NCI-H1436 treated with DMSO at 0.1 percent for 48 hours (cell line): ENCODE measurements at places on chromosomes 3 and 15.

DNA sequence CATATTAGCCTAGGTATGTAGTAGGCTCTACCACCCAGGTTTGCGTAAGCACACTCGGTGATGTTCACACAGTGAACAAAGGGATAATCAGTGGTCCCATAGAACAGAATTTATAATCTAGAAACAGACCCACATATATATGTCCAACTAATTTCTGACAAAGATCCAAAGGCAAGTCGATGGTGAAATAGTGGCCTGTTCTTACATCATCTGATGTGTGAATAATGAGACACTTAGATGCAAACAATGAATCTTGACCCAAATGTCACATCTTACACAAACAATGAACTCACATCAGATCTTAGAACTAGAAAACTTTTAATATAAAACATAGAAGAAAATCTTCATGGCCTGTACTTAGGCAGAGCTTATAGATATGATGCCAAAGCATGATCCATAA, 17.6 kb upstream of the TM2D3 start:
- DNase-seq: no peak

- DNase-seq: no peak
Measured at GRCh38 chr3:103403191-103403590, 968.4 kb downstream of the ZPLD1 start.

DNA sequence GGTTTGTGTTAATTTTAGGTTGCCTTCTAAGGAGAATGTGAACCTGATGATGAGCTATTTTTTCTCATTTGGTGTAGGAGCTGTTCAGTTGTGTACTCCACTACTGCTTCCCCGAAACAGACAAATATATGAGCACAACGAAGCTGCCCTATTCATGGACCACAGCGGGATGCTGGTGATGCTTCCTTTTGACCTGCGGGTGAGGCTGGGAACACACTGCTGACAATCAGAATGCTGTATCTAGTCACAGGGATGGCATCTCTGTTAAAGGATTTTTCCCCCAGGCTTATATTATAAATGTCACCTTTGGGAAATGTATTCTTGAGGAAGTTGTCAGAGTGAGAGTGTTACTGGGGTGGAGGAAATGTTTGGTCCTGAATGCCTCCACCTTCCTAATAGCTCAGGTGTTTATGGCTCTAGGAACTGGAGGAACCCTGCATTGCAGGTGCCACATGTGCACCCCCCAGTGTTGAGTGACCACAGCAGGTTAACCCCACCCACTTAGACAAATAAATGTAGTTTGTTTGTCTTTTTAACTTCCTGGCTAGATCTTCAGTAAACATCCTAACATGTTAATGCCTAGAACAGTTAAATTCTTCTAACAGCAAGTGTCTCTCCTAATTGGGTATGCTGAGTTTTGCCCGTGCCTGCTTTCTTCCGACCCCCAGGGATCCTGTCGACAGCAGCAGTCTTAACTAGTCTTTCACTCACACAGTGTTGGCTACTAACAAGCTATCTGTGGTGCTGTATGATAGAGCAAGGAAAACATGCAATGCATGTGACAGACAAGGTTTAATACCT, 35.7 kb downstream of the SRP14 start:
- DNase-seq: no peak

GRCh38 chr3:126050050-126050392, 33.9 kb downstream of the SLC41A3 start:
- no peak for DNase-seq

DNA sequence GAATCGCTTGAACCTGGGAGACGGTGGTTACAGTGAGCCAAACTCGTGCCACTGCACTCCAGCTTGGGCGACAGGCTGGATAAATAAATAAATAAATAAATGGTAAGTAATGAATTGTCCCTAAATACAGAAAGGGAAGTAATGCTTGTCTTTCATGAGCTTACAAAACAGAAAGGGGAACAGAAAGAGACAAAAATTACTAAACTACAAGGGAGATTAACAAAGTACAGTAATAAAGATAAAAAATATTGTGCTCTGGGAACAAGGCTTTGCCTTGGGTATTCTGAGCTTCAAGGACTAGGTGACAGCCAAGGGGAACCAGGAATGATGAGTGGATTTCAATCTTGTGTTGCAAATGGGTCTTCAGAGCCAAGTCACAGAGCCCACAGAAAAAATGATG, 9.2 kb upstream of the HLTF start:
- no peak for DNase-seq

DNA sequence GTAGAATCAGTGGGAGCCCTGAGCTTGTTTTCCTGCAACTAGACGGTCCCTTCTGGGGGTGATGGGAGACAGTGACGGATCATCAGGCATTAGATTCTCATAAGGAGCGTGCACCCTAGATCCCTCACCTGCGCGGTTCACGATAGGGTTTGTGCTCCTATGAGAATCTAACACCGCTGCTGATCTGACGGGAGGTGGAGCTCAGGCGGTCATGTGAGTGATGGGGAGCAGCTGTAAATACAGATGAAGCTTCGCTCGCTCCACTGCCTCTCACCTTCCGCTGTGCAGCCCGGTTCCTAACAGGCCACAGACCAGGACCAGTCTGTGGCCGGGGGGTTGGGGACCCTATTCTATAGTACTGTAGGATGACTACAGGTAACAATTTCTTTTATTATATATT, 154.7 kb downstream of the CHSY1 start:
- no peak for DNase-seq

- DNase-seq: no peak
Measured at GRCh38 chr3:186520431-186520830, 23.7 kb downstream of the CRYGS start.

- DNase-seq: no peak
Measured at GRCh38 chr3:87390353-87390752, 114.0 kb upstream of the POU1F1 start.

DNA sequence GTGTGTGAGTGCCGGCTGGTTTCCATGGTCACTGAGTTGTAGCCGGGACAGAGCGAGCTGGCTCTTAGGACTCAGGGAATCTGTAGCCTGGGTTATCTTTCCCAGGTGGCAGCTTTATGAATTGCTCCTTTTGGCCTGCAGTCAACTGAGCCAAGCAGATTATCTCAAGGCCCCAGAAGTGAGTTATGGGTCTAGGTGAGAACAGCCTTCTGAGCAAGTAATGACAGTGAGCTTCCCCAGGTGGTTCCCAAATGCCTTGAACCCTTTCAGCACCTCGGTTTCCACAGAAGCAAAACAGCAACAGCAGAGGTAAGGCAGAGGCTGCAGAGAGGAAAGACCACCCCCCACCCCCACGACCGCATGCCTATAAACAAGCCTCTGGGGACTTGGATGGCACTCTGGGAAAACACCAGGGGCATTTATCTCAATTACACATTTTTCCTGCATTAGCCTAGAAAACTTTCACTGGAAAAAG, 56.7 kb upstream of the DGKG start:
- no peak for DNase-seq

- DNase-seq: no peak
Measured at GRCh38 chr3:105367063-105367405, 325 bp downstream of the ALCAM start.

DNA sequence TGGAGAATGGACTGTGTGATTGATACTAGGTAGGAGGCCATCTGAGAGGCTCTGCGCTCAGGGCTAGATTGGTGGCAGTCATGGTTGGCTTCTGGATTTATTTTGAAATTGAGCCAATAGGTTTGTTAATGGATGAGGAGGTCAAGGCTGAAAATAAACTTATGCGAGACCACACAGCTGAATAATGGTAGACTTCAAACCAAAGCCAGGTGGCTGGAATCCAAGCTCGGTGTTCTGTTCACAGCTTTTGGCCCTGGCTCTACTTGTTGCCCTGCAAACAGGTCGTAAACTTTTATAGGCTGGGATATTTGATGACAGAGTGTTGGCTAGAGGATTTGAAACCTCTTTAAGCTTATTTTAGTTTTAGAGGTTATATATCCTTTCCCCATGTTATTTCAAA, 160.4 kb downstream of the CHL1 start:
- no peak for DNase-seq

DNA sequence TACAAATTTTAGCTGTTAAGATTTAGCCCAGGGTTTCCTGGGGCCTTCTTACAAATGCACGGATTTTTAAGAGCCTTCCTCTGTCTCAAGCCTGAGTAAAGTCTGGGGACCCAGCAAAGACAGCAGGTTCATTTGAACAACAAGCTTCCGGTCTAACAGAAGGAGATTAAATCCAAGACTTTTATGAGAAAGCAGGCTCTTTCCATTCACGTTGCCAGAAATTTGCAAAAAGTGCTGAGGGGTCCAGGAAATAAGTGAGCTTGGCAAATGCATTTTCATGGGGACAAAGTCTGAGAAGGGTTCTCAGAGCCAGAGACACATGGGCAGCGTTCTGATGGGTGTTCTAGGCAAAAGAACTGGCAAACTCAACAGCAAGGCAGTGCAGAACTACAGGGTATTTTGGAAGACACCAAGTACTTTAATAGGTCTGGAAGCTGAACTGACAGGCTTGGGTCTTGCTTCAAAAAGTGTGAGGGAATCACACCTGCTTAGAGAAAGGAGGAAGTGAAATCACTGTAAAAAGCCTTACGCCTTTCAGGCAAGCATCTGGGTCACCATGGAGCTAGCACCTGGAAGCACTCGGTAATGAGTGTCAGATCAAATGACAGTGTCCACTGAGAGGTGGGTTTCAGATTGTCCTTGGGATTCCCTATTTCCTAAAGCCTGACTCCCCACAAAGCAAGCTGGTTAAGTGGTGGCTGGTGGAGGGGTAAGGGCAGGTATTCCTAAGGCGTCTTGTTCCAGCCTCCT, 115.8 kb upstream of the ARHGEF3 start:
- DNase-seq: no peak

DNA sequence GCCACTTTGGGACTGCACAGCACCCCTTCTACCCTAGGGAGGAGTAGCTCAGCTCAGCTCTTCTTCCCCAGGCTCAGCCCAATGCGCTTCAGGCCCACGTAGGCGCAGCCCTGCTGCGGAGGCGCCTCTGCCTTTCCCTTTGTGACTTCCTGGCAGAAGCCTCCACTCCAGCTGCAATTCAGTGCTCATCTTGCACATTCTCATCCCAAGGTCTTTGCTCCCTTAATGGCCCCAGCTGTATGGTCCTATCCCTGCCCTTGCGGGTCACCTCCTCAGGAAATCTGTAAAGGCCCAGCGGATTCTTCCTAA, 109.0 kb downstream of the VGLL4 start:
- DNase-seq: no peak

DNA sequence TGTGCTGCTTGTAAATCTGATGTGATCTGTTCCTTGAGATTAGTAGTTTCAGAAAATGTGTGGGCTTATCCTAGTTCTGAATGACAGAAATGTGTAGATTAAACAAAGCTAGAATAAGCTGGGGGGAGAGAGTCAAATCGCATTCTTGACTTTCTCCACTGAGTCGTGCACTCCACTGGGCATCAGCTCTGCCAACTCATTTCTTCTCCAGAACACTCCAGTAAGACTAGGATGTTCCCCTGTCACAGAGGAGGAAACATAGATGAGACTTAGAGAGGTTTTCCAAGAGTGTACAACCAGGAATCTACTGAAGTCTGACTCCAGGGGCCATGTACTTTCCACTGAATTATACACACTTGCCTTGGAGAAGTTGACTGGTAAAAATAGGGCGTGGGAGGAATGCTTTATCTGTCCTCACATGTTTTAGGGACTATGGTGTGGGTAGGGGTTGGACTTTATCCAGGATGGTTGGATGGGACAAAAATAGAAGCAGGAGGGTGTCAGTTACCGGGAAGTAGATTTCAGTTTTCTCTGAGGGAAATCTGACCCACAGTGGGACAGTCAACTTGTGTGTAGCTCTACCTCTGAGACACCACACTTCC, 298.2 kb downstream of the UBE2E2 start:
- no peak for DNase-seq

DNA sequence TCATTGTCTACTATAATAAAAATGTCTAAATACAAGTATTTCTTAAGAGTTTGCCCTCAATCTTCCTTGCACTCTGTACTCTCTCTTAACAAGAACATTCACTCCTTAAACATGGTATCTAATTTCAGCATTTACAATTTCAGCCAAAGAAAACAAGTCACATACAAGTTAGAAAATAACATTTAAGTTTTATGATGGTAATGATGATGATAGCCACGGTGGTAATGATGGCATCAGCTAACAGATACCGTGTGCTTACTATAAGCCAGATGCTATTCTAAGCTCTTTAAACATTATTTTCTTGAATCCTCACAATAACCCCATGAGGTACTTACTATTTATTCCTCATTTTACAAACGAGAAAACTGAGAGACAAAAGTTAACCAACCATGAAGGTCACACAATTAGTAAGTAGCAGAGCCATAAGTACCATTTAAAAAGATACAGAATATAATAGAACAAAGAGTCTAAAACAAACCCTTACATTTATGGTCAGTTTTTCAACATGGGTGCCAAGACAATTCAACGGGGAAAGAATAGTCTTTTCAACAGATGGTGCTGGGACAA, 7.4 kb downstream of the SPICE1 start:
- DNase-seq: no peak

DNA sequence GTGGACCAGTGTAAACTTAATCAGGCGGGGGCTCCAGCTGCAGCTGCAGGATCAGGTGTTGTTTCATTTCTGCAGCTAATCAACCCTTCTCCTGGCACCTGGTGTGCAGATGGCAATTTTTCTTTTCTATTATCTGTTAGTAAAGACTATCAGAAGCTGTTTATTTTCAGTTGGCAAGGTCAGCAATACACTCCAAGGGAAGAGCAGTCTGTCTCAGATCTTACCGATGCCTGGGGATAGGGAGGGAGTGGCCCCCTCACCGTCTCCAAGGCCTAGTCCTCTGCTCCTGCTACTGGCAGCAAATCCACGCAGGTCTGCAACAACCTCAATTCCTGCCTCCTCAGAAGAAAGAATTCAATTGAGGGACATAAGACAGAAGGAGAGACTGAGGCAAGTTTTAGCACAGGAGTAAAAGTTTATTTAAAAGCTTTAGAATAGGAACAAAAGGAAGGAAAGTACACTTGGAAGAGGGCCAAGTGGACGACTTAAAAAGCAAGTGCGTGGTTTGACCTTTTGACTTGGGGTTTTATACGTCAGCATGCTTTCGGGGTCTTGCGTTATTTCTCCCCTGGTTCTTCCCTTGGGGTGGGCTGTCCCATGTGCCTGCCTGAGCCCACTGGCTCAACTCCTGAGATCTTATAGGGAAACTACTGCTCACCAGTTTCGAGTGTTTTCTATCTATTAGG, 9.2 kb downstream of the CCRL2 start:
- no peak for DNase-seq

DNA sequence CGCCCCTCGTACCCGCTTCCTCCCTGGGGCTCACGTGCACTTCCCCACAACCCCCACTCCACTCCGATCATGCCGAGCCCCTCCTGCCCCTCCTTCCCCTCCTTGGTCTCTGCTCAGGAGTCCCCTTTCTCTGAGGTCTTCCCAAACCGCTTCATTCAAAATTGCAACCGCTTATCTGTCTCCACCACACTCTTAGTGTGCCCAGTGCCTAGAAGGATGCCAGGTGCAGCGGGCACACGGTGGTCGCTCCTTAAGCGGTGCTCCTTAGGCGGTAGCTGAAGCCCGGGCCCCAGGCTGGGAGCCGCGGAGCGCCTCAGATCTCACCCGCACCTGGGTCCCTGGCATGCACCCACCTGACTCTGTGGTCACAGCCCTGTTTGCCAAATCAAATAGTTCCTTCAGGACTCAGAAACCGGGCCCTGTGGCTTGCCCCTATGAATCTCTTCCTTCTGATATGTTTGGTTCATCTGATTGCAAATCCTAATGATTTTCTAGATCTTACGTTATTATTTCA, 524.5 kb downstream of the OCA2 start:
- no peak for DNase-seq

- DNase-seq: no peak
Measured at GRCh38 chr3:41330465-41330864, 131.2 kb downstream of the CTNNB1 start.
